Astrocyte of the spinal cord (primary cell): ENCODE measurements at places on chromosomes 2 and 18.

DNA sequence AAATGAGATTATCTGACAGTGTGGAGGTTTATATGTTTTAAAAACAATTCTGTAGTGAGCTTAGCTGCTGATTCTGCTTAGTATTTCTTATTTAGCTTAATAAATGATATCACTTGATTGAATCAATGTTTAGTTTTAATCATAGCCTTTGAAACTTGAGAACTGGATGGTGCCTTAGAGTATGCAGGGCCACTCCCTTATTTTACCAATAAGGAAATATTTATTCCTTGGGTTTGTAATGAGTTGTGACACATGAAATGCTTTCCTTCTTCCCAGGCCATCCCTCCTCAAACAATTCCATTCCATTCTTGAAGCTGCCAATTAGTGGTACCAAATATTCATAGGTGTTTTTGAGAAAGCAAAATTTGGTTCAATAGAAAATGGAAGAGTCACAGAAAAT, 183.8 kb upstream of the DCC start:
- no peak for DNase-seq

- no peak for DNase-seq
These were observed 11.9 kb downstream of the BCL2 start for GRCh38 chr18:63307551-63308200.

DNA sequence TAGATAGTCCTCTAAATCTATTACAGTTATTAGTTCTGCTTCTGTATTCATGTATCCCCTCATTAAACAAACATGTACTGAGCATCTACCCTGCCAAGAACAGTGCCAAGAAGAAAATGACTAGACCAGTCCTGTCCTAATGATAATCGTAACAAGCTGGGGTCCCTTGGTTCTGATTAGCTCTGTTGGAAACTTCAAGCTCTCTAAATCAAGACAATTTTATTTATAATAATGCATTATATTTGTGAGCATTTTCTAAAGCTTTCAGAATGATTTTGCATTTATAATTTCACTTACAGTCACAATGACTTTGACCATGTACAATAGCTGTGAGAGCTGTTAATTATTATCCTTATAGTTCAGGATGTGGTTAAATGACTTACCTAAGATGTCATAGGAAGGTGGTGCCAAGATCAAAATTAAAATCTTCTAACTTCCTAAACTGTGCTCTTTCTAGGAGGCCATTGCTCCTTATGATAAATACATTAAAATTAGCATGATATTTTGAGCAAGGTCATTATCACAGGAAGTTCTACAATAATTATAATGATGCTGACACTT, 336.5 kb upstream of the SLC39A10 start:
- peak; percentile 4 for DNase-seq

DNA sequence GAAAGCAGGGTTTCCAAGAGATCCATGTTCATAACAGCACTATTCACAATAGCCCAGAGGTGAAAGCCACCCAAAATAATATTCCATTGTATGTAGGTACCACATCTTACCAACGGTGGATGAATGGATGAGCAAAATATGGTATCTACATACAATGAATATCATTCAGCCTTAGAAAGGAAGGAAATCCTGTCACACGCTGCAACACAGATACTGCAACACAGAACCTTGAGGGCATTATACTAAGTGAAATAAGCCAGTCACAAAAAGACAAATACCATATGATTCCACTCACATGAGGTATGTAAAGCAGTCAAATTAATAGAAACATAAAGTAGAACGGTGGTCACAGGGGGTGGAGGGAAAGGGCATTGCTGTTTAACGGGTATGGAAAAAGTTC, 155.7 kb downstream of the DTNB start:
- DNase-seq: no peak

DNA sequence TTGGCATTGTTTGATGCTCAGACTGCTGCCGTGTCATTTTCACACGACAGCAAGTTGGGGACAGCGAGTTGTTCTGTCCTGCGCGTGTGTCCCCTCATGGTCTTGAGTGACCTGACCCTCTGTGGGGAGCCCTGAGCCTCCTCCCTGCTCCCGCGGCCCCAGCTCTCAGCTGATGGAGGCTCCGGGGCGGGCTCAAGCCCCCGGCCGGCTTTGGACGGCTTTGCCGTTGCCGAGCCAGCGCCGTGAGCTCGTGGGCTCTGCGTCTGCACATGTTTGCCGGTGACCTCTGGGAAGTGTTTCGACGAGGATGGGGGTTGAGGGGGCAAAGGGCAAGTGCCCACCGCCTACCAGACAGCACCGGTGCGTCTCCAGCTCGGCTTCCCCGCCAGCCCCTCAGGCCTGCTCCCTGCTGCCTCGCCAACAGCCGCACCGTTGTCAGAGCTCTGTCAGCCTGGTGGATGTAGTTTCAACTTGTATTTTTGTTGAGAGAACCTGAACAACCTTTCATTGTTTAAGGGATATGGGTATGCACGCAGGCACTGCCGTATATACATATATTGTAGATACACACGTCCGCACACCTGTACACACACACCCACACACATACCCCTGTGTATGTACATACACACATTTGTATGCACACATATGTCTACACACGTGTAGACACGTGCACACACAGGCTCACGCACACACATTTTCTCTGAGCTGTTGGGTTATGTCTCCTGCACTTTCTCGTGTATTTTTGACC, 13.7 kb downstream of the PDCD1 start:
- DNase-seq: no peak

- no peak for DNase-seq
These were observed at the start of gene CDH7 for GRCh38 chr18:65750389-65751154. CDH7 (plus strand) TSS chr18:65751012; CDS start chr18:65762843, 11,831 bp downstream.

DNA sequence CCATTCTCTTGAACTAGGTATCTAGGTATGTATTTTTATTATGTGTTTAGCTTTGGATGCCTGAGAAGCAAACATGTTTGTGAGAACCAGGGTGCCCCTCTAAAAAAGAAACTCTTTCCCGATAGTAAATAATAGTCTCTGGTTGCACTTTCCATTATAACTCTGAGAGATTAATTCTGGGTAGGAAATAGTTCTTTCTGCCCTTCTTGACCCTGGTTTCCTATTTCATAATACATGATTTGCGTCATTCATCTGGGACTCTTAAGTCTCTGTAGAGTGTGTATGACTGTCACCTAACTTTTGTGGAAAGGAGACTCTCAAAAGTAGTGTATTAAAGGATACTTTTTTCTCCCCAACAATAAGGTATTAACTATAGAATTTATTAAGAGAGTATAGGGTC, 31.5 kb downstream of the ACSL3 start:
- DNase-seq: peak; percentile 37

GRCh38 chr18:13394801-13395200, 176.2 kb downstream of the LDLRAD4 start:
- no peak for DNase-seq

DNA sequence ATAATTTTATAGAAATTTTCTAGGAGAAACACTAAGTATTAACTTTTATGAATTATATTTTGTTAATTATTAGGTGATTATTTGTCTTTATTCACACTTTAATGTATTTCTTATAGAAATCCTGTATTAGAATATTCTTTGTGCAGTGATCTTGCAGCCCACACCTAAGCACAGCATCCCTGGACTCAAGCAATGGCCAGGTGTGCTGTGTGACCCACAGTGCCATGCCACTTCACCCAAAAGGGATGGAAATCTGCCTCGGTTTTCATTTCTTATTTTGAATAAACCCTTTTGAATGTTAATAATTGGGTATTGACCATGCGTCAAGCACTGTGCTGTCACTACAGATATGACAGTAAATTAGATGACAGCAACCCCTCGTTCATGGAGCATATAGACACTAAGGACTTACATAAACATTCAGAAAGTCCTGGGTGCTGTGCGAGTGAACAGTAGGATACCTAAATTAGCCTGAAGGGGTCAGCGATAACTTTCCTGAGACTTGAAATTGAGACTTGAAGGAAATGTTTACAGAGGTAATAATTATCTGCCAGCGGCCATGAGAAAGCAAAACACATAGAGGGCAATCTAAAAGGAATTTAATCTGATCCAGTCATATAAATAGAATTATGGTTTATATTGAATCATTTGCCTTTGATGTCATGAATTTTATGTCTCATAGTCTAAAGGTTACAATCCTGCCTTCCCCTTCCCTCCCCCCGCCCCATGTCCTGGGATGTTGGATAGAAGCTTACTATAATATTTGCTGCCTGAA, 52.7 kb upstream of the CALCRL start:
- peak; percentile 57 for DNase-seq

DNA sequence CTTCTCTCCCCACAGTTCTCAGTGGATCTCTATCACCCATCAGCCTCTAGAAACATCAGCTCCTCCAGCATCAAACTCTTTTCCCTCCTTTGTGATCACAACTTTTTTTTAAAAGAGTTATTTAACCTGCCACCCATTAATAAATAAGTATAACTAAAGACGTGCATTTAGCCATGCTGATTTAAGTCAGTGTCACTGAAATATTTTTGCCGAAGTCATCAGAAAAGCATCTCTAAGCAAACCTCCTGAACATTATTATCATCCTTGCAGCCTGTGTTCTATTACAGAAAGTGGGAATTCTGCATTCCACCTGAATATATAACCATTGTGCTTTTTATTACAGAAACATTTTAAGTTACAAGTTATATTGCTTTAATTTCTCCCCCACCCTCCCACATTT, 106.2 kb upstream of the ARHGAP28 start:
- no peak for DNase-seq

- DNase-seq: no peak
These were observed 167.3 kb downstream of the HRH4 start for GRCh38 chr18:24627644-24628315.

DNA sequence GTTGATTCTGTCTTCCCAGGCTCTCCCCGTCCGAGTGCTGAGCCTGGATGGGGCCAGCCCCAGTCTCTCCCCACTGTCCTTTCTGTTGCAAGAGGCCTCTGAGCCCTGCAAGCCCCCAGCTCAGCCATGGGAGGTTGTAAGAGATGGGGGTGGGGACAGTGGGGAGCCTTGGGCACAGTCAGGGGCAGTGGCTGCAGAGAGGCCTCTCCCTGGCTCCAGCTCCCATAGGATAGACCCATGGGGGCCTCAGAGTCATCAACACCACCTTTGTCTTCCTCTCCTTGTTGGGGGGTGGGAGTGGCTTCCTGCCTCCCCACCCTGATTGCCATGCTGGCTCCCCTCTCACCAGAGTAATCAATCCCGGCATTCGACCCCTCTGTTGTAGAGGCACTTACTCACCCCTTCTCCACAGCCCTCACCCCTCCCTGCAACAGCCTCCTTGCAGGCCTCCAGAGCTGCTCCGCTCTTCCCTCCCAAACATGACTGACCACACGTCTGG, 37.5 kb upstream of the NPAS2 start:
- DNase-seq: no peak

- DNase-seq: peak; percentile 22
These were observed 982.1 kb downstream of the TSN start for GRCh38 chr2:122737429-122738077.

- no peak for DNase-seq
These were observed 300.3 kb upstream of the MGAT5 start for GRCh38 chr2:133953524-133953923.

DNA sequence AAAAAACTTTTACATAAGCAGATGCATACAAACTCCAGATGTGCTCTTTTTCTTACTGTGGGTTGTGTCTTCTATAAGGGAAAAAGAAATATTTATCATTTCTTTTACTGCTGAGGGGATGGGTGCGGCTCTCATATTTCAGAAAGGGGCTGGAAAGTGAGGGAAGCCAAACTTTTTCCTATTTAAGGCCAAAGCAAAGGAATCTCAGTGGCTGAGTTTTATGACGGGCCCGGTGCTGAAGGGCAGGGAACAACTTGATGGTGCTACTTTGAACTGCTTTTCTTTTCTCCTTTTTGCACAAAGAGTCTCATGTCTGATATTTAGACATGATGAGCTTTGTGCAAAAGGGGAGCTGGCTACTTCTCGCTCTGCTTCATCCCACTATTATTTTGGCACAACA, at the start of gene COL3A1:
TSS of gene COL3A1 (plus strand) at position 210 of the 400 bp plus-strand sequence. CDS start at position 327, 117 bp downstream.
- peak; percentile 82 for DNase-seq

DNA sequence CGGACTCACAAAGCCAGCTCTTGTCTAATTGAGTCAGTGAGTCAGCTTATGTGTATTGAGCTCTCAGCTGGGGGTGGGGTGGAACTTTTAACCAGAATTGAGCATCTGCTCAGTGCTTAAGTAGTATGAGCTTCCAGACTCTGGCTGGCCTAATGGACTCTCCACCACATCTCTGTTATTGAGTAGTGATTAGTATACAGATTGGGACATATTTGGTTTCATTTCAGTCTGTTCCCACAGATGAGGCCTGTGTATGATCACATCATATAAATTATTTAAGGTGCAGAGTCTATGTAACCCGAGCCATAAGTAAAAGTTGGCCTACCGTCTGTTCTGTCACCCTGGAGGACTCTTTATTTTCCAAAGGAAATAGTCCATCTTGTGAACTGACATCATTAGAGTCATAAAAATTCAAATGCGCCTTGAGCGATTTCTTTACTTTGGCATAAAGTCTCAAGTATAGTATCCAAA, 152.1 kb downstream of the THSD7B start:
- no peak for DNase-seq

DNA sequence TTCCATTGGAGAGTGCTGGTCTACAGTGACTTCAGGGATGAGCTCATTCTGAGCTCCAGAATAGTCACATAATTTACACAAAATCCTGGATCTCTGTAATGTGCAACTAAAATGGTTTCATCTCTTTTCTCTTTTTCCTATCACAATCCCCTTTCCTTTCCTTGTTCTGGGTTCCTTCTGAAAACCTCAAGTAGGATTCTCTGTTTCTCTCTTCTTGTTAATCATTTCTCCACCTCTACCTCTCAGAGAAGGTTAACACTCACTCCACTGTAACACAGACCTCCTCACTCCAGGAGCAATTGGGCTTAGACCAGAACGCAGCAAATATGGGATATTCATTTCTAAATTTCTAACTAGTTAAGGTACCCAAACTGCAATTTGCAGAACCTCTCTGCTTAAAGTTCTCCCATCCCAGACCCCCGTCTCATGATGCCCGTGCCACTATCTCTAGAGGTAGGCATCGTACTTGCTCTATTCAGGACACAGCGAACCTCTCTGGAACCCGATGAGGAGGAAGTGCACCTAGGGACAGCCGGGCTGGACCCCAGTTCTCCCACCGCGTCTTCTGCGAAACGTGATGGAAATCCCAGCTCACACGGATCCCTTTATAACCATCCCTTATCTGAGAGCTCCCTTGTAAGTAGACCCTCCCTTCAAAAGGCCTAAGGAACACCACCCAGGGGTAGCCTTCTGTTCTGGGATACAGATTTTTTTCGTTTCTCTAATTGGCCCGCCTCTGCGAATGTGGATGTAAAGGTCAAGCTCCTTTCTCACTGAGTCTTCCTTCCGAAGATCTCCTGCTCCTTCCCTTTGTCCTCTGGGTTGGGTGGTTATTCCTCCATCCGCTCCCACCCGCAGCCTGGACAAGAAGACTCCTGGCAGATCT, 1.3 kb downstream of the FOXI3 start:
- DNase-seq: no peak

- DNase-seq: no peak
These were observed 75.4 kb upstream of the GRB14 start for GRCh38 chr2:164696634-164697033.
